Effector CD8-positive, alpha-beta T cell (primary cell): ENCODE measurements at places on chromosomes 1 and 21.
A peak's percentile ranks its signal among the peaks of the same experiment; 100 is the strongest.

- no peak for DNase-seq
These were observed 76.6 kb downstream of the HSPA13 start for GRCh38 chr21:14306126-14306907.

DNA sequence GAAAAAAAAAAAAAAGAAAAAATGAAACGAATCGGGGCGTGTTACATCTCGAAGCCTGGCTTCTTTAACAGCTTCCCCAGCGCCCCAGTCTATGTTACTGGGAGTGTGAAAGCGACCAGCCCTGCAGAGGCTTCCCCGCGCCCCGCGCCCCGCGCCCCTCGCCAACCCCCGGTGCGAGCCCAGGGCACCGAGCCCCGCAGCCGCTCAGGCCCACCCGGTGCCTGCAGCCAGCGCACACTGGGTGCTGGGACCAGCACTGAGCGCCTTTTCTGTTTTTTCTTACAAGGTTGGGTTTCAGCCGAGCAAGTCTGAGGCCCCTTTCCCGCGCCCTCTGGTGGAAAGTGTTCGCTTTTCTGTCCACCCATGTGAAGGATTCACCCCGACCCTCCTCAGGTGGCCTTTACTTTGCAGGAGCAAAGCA is 42.1 kb upstream of the ZNF496 start:
- DNase-seq = peak; percentile 36

- DNase-seq = no peak
These were observed 96.1 kb upstream of the PRMT6 start for GRCh38 chr1:106960412-106960811.

DNA sequence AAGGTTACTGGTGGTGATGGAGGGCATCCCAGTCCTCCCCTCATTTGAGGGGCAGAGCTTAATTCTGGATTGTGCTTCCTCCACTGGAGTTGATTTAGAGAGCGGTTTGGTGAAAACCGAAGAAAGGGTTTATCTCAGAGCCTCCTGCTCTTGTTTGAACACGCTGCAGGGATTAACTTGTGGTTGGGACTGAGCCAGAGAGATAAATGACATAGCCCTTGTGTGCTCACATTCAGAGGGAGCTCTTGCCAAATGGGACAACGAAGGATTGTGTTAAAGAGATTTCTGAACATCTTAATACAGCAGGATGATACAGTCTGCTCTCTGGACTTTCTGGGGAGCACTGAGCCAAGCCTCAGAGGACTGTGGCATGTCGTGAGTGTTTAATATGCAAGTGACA is 308.2 kb downstream of the DISC1 start:
- DNase-seq = no peak

DNA sequence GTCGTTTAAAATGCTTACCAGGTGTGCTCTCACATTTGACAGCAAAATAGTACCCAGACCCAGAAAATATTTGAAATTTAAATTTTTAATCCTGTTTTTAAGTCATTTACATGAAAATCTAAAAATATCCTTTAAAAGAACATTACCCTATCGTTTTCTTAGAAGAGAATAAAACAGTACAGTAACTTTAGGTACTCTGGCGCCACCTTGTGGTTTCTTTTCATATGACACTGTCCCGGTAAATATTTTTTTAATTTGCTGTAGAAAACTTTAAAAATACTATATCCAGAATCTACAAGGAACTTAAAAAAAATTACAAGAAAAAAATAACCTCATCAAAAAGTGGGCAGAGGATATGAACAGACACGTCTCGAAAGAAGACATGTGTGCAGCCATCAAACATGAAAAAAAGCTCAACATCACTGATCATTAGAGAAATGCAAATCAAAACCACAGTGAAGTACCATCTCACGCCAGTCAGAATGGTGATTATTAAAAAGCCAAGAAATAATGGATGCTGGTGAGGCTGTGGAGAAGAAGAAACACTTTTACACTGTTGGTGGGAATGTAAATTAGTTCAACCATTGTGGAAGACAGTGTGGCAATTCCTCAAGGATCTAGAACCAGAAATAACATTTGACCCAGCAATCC is 129.2 kb downstream of the RGS21 start:
- peak; percentile 3 for DNase-seq
